ENCODE measurements at places on chromosomes 4 and X.

DNA sequence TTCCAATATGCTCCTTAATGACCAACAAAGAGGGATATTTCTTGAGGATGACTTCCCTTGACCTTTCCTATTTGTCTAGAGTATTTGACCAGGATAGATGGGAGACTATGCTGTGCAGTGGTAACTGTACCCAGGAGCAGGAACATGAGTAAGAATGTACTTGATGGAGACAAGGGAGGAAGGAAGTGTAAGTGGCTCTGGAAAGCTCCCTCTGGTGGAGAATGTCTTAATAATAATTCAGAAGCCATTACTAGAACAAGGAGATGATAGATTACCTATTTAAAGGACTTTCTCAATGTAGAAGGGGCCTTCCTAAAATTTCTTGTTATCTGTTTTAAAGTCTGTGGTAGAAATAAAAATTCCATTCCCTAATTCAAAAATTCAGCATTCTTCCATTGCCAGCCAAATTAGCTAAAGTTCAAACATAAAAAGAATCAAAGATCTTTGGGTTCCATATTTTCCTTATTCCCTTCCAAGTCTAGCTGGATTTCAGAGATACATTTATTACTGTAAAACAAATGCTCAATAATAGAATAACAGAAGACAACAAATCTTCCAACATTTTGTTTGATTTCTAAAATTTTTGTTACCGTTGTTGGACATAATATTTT lies 83.8 kb downstream of the GRID2 start:
- DNase-seq = peak; percentile 15

- peak; percentile 0 for DNase-seq
Observed at GRCh38 chrX:12567857-12568256, 223.4 kb upstream of the PRPS2 start.

- no peak for DNase-seq
Observed at GRCh38 chr4:1547131-1547855, 136.8 kb downstream of the FAM53A start.

DNA sequence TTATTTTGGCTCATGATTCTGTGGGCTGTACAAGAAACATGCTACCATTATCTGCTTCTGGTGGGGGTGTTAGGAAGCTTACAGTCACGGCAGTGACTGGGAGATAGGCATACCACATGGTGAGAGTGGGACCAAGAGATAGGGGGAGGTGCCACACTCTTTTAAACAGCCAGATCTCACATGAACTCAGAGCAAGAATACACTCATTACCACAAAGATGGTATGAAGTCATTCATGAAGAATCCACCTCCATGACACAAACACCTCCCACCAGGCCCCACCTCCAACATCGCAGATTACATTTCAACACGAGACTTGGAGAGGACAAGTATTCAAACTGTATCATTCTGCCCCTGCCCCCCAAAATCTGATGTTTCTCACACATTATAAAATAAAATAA lies 2396.7 kb downstream of the PCDH7 start:
- DNase-seq = no peak

DNA sequence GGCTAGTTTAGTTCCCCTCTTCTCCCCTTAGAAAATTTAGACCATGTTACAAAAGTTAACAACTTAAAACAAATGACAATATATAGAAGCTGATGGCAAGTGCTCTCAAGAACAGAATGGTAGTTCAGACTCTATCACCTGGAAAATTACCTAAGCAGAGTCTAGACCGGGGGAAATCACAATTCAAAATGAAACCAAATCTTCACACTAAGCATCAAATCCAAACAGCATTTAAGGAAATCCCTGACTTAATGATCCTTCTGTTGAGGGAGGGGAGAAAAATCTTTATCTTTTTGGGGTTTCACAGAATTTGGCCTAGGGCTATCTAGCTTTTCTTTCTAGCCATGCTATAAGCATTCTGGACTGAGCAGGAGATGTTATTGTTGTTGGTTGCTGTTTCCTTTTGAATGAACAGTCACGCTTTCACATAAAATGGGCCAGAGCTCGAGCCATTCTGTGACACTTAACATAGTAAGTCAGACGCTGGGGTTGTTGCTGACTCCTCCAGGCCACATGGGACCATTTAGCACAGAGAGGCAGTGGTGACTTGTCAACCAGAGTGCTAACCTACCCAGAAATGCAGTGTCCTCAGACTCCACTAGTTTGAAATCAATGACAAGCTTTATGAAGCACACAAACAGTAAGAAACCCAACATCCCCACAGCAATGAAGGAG lies 16.0 kb upstream of the LSM6 start:
- DNase-seq = no peak

DNA sequence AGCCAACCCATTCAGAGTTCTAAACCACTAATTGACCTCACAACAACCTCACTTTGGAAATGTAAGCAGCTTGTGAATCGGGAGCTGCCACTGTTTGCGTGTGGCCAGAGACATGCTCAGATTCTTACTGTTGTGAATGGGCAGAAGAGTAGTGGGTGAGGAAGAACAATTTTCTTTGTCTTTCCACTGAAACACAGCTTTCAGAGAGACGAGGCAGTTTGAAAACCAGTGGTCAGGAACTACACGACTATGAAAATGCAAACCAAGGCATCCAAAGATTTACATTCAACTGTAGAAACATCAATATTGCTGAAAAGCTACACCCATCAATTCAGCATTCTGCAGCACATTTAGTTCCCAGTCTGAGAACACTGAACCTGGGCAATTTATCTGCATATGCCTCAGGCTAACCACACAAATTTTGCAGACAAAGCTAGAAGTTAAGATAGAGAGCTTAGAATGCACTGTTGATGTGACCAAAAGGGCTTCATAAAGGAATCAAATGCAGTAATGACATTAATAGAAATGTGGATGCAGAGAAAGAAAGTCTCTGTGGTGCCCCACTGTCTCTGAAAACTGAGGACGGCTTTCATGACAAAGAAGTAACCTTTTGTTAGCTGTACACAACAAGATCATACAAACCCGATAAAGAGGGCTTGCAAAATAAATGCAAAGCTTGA lies 134.3 kb downstream of the APBB2 start:
- DNase-seq = no peak

GRCh38 chr4:113958766-113959538 lies 20.5 kb downstream of the ARSJ start:
- DNase-seq = peak; percentile 62

DNA sequence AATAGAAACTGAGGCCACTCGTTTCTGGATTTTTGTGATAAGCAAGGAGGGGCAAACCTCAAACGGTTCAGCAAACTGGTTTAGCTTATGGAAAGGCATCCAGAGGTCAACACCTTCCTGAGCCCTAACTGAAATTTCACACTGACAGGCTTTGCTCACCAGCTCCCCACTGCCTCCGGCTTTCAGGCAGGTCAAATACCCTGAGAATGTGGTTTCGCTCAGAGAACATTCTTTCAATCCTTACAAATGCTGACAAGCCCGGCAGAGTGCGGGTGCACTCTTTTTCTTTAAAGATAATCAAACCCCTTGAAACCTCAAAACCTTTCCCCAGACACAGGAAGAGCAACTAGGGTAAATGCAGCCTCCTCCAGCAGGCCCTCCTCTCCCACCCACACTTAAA lies 41.5 kb downstream of the CD40LG start:
- no peak for DNase-seq

- no peak for DNase-seq
Observed at GRCh38 chr4:180598281-180598680, 1644.9 kb upstream of the TENM3 start.

GRCh38 chr4:629915-630641 lies 4.7 kb downstream of the PDE6B start:
- DNase-seq = no peak

DNA sequence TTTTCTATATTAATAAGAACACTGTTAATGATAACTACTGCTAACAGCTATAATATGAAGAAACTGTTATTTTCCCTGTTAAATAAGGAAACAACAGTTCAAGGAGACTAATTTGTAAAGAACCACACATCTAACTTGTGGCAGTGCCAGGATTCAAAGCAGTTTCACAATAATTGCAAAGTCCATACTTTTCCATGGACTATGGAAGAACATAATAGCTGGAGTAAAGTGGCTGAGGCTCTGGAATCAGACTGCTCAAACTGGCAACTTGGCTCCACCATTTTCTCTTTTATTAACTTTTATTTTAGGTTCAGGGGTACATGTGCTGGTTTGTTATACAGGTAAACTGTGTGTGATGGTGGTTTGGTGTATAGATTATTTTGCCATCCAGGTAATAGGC lies 393.7 kb upstream of the CPEB2 start:
- no peak for DNase-seq

DNA sequence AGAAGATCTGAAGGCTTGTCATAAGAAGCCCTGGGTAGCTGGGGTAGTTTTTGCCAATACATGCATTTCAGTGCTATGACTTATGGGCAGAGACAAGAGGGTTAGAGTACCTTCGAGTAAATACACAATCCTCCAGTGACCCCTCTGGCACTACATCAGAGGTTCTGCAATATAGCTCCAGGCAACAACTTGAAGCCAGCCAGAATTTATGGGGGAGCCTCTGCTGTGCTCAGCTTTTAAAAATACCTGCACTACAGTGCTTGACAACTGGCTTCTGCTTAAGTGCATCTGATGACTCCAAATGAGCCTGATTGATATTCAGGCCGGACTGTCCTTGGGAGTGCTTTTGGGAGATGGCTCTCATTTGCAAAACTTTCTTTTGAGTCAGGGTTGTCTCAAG lies 44.9 kb upstream of the SMAD1 start:
- no peak for DNase-seq

DNA sequence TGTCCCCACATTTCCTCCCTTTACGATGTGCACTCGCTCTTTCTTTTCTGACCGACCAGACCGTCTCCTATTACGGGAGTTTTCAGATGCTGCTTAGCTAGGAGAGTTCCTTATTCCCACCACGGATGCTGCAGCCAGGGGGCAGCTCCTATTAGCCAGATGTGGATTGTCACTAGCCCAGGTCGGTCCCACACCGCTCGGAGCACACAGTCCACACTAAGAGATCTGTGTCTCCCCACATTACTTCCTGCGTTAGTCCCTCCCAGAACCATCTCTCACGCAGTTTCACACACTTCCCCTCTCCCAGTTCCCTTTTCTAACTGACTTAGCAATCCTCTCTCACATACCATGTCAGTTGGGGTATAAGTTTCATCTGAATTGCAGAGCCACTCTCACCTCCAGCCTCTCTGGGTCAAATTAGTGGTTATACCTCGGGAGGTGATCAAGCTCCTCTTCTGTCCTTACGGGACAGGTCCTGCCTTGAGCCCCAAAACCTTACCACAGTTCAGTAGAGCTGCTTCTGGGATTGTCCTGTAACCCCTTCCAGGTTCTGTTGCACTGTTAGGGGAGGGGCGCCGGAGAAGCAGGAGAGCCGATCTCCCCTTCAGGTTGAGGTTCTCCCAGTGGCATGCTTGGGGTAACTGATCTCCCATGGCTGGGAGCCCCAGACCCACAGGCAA lies 28.2 kb downstream of the SULT1E1 start:
- DNase-seq = no peak

DNA sequence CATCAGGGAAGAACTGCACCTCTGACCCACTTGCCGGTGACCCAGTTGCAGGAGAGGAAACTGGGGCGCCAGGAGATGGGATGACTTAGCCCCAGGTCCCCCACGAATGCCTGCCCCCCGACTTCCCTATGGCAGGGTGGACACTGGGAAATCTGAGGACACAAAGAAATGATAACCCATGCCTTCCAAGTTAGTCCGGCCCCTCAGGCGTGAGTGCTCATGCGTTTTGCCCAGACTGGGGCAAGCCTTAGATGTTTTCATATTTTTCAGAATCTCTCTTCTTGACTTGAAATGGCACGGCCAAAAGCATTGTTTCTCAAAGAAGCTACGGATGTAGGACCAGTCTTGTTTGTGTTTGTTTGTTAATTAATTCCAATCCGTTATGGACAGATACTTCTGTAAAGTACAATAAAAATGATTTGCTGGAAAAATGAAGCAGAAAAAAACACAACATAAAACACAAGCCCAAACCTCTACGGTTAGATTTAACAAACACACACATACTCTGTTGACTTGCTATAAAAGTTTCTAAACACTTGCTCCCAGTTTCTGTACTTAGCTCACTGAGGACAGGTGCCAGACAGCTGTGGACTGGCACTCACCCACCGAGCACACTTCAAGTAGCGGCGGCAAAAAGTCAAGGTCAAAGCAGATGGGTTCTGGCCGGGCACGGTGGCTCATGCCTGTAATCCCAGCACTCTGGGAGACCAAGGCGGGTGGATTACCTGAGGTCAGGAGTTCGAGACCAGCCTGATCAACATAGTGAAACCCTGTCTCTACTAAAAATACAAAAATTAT lies 341.5 kb downstream of the BCOR start:
- peak; percentile 24 for DNase-seq

- no peak for DNase-seq
Observed at GRCh38 chrX:150887906-150888465, 10.5 kb downstream of the CD99L2 start.

- DNase-seq = no peak
Observed at GRCh38 chrX:50036426-50036825, 114.0 kb downstream of the CLCN5 start.

DNA sequence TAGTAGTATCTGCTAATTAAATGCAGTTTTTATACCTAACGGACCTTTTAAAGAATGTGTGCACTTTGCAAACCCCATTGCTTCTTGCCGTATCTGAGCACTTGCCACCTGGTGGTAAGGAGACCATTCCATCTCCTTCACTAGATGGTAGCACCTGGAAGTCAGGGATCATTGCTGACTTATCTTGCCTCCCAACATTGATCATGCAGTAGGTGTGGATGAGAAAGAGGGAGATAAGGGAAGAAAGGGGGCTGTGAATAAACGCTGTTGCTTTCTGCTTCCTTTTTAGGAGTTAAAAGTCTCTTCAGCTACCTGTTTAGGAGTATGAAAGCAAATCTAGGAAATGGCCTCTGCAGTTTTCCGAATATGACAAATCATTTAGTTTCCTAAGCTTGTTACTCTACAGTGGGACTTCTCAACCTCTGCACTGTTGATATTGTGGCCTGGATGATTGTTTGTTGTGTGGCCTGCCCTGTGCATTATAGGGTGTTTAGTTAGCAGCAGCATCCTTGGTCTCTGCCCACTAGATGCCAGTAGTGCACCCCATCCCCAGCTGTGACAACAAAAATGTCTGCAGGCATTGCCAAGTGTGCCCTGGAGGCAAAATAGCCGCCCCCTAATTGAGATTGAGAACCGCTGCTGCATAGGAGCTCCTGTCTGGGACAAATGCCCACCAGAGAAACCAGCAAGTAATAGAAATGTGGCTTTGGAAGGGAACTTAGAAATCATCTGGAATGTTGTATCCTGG lies 38.8 kb downstream of the GAB1 start:
- DNase-seq = no peak

- no peak for DNase-seq
Observed at GRCh38 chr4:141388481-141388880, 167.8 kb downstream of the ZNF330 start.

Data from NCI-H510A treated with DMSO at 0.1 percent for 48 hours (cell line).